ENCODE measurements at places on chromosomes 6 and 20.

DNA sequence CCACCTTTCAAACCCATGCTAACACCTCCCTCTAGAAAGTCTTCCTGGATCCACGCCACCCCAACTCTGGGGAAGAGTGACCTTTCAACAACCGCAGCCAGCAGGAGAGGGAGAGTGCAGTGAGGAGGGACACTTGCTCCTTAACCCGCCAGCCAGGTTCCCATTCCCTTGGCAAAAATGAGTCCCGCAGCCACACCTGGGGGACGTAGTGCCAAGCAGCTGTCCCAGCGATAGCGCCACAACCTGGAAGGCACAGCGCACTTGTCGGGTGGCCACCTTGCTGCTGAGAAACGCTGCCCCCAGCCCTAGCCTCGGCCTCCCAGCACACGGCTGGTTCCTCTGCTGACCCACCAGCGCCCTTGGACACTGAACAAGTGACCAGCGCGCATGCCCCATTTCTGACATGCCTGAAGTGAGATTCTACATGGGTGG is 119.3 kb downstream of the JPH2 start:
- no peak for DNase-seq

DNA sequence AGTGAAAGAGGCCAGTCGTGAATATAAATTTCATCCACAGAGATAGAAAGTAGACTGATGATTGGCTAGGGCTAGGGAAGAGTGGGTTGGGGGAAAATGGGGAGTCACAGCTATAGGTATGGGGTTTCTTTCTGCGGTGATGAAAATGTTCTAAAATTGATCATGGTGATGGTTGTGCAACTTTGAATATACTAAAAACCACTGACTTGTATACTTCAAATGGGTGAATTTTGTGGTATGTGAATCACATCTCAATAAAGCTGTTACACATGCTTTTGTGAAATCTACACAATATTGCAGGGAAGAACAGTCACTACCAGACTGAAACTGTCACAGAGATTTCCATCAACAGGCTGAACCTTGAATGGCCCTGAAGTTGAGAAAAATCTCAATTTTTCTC is 61.5 kb downstream of the LYRM4 start:
- DNase-seq, result no peak

DNA sequence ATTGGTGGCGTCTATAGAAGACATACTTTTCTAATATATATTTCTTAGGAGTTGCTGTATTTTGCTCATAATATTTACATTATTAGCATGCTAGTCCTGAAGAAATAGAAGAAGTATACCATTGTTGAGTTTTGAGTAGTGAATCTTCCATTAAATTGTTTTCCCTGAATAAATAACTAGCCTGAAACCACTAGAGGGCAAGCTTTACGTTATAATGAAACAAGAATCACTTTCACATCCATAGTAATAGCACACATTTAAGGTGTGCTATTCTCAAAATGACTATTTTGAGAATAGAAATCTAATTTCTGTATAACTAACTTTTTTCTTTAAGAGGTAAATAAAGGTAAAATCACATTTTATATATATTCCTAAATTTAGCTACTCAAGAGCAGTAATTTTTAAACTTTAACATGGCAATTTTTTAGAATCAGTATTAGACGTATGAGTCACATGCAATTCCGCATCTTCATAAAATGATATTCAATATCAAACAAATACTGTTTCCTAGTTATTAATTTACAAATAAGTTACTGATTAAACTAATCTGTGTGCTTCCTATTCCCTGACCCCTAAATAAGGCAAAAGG is 213.2 kb upstream of the MANEA start:
- no peak for DNase-seq

GRCh38 chr6:22882581-22882980 is 313.2 kb downstream of the HDGFL1 start:
- no peak for DNase-seq

- DNase-seq, result no peak
These were observed 584.4 kb upstream of the CDH4 start for GRCh38 chr20:60667641-60668040.

DNA sequence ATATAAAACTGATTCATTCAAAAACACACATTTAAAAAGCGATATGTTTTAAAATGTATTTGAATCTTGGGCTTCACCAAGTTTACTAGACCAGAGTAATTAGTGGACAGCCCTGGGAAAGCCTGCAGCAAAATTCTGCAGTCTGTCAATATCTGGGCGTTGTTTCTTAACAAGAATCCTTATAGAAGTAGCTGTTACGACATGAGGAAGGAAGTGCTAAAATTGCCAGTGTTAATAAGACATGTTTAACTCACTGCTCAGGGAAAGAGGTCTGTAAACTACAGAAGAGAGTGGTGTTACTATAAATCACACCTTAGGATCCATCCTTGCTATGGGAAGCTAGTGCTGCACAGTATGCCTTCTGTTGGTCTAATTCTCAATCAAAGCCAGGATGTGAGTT is 120.6 kb downstream of the TBX18 start:
- peak; percentile 20 for DNase-seq

DNA sequence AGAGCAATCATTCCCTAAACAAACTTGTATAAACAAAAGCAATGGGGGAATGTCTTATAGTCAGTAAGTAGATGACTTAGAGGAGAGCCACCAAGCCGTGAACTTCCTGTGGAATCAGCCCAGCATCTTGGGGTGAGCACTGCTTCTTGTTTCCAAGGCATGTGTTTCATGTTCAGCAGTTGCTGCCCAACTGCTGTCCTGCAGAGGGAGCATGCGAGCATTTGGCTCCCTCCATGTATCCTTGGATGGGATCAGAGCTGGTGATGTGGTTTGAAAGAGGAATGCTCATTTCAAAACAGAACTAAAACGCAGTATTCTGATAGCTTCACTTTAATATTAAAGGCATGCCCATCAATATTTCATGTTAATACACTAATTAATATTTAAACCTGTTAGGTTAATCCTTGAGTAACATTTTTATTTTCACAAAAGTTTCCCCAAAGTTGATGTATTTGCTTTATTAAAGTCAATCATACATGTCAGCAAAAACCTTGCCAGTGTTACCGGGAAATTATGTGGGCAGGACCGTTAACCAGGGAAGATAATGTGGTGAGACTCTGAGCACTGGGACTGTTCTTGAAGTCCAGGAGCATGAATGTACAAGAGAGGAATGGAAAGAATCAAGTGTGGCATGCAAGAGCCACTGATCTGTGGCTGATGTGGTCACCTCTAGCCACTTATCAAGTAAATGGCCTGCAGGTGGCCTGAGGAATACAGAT is 172.1 kb upstream of the GGTLC1 start:
- no peak for DNase-seq

DNA sequence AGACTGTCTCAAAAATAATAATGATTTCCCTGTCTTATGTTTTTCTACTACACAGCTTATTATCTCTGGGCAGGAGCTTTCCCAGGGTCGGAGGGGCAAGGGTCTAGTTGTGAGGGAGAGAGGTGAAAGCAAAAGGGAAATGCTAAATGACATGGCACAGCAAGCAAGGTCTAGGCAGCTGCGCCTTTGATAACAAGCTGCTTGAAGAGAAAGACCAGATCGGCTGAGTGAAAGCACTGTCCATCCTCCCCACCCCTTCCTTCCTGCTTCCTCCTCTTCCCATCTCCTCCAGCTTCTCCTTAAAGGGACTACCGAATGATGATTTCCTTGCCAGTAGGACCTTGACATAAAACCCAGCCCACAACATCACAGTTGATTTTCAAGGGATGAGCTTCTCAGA is 158.1 kb upstream of the AKAP12 start:
- no peak for DNase-seq

DNA sequence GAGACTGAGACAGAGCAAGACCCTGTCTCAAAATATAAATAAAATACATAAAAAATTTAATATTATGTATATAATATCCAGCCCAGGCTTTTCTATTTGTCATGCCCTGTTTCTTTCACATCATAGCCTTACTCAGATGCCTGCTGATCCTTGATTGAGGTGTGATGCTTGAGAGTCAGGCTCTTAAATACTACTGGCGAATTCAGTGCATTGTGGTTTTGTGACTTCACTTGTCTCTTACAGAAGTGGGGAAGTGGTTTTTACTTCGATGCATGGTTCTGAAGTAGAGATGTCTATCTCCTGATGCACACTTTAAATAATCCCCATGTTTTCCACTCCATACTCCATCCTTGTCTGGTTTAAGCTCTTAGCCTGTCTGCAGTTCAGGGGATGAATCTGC is 29.1 kb downstream of the ASXL1 start:
- DNase-seq, result no peak

DNA sequence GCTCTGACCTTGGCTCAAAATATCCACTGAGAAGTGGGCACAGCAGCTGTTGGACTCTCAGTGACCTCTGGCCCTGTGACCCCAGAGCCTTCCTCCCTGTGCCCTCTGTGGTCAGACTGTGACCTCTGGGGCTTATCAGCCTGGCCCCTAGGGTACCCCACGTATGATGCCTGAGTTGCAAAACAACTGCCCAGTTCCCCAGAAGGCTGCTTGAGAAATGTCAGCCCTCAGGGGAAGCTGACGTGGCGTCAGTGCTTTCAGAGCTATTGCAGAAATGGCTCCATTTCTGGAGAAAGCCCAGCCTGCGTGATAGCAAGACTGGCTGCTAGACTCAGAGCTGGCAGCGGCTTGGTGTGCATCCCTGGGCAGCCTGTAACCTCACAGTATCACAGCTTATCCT is 31.5 kb upstream of the TGM2 start:
- DNase-seq, result no peak

DNA sequence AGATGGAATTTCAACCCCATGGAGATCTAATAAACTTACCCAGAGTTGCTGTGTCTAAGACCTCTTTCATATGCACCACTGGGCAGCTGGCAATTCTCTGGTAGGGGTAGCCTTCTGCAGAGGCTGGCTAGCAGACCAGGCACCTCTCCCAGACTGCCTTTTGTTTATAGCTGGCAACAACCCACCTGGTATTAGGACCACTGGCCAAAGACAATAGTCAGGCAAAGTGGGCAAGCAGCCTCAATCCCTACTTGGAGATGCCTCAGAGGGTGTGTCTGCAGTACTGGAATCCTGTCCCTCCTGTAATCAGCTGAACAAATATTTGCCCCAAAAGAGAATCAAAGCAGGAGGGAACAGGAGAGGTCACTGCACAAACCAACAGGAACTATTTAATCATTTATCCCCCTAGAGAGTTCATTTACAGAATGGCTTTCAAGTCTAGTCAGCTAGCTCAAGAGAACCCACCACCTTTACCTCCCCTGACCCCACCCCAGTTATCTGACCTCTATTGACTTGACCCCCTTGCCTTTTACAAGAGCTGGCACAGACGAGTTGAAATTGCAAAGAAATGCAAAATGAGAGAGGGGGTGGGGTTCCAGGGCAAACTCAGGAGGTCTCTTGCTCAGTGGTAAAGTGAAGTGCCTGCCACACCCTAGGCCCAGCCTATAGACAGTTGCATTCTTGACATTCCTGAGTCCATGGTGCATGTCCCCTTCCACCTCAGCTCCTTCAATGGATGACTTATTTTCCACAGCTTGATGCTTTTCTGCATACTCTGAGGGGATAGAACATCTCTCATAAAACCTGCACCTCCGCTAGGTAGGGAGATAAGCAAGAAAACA is 2.8 kb downstream of the BCL2L1 start:
- no peak for DNase-seq

GRCh38 chr6:156416391-156416790 is 360.8 kb upstream of the ARID1B start:
- DNase-seq, result no peak

DNA sequence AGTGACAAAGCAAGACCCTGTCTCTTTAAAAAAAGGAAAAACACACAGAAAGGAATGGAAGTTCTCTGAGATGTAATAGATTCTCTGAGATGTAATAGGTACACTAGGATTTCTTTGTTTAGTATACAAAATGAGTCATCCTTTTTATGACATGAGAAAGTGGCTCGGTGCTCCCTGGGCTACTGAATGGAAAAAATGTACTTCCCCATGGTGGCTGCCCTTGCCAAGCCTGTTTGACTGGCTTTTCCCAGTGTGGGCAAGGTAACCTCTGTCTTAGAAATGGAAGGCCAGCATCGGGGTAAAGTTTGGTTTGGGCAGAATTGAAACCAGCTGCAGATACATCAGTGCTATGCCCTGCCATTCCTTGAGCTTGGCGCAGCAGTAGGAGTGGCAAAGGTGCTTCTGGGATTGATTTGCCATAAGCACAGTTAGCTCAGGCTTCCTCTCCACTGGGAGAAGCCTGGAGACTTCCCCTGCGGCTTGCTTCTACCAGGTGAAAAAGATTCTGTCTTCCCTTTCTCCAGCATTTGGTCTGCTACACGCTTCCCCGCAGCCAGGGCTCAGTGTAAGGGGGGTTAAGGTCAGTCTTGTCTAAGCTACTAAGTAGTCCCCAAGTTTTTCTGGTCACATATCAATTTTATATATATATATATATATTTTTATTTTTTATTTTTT is 24.5 kb downstream of the ARFGEF2 start:
- peak; percentile 60 for DNase-seq

- DNase-seq, result no peak
These were observed 25.9 kb downstream of the NEDD9 start for GRCh38 chr6:11206576-11206975.

DNA sequence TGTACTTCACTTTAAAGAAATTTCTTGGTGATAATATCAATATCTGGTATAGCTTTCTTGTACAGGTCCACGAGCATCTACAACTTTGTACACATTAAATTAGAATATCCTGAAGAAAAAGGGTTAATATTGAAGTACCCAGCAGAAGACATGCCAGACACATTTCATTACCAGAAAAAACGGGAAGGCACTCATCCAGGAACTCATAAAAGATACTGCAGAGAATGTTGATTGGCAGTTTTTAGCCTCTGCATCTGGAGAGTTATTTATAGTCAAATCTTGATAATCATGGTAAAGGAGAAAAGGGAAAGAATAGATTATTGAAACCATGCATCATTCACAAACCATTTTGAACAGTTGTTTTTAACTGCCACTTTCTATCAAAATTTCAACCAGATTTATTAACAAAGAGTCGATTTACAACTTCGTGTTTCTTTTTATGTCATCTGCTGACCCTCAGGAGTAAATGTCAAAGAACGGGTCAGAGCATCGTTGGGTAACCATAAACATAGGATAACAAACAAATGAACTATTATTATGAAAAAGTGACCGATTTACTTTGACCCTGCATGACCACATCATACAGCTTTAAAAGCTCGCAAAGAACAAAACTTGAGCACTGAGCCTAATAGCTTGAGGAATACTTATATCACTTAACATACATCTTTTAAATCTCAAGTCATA is 229.2 kb upstream of the SGK1 start:
- no peak for DNase-seq

GRCh38 chr6:13485923-13486562 is 1.4 kb downstream of the GFOD1 start:
- DNase-seq, result no peak

- DNase-seq, result peak; percentile 36
These were observed 3.7 kb upstream of the KAT14 start for GRCh38 chr20:18133962-18134361.

- DNase-seq, result no peak
These were observed 183.6 kb upstream of the PRDM1 start for GRCh38 chr6:105902401-105903031.
